ENCODE measurements at places on chromosomes 11 and 22.

GRCh38 chr11:13637125-13638069 lies 31.1 kb upstream of the FAR1 start:
- no peak for DNase-seq

- peak; percentile 16 for DNase-seq
These were observed 47.9 kb upstream of the SUSD2 start for GRCh38 chr22:24133187-24133965.

GRCh38 chr11:88193278-88193677 lies 18.0 kb upstream of the RAB38 start:
- no peak for DNase-seq

- no peak for DNase-seq
These were observed at the start of gene OR4A16 for GRCh38 chr11:55342901-55343300. TSS of gene OR4A16 (plus strand) at chr11:55343201. CDS start at chr11:55343201, 0 bp downstream.

GRCh38 chr11:31802990-31803812 lies 7.9 kb downstream of the PAX6 start:
- no peak for DNase-seq

DNA sequence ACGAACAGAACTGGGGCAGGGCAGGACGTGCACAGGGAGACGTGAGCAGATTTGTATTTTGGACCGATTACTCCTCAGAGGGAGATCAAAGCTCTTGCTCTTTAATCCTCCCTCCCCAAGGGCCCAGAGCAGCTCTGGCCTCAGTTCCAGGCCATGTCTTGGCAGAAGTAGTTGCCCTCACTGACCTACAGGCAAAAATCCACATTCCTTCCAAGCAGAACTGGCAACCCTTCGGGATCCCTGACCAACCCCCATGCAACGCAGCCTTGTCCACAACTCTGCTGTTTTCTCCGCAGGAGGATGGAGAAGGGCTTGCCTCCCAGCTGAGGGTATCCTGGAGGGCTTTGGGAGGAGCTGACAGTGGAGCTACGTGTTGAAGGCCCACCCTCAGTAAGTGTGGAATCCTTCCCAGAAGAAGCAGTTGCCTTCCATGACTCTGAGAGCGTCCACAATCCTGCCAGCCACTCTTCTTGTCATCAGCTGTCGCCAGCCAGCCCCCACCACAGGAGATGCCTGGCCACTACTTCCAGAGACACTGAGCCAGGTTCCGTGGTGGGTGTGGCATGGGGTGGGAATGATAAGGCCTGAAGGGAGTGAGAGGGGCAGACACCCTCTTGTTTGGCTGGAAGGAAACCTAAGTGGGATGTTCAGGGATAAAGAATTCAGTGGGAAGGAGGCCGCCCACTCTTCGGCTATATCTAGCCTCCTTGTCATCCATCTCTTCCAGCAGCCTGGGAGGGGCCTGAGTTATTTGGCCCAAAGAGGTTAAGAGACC lies 68.1 kb downstream of the PDE2A start:
- no peak for DNase-seq

- DNase-seq = no peak
These were observed 122.5 kb downstream of the GALNT18 start for GRCh38 chr11:11499300-11499699.

DNA sequence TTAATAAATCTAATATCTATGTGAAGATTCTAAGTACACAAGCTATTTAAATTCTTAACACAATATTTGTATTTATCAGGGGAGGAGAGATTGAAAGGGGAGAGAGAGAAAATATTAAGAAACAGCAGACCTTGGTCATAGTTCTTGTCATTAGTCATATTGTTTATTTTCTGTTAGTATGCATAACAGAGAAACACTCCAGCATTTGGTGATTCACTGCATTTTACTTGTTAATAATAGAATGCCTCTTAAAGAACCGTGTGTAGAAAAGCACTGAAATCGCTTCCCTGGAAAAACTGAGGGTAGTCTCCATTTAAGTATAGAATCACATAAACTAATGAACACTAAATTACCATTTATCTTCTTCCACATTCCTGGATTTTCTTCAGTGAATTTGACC lies 122.7 kb upstream of the TRPC6 start:
- no peak for DNase-seq

GRCh38 chr22:28094771-28095170 lies 175.7 kb upstream of the PITPNB start:
- no peak for DNase-seq

- DNase-seq = no peak
These were observed 832.5 kb downstream of the TBC1D22A start for GRCh38 chr22:47594836-47595521.

- no peak for DNase-seq
These were observed 53.7 kb downstream of the TBC1D22A start for GRCh38 chr22:46815896-46816731.

- no peak for DNase-seq
These were observed 80.6 kb upstream of the TIMP3 start for GRCh38 chr22:32720924-32721323.

DNA sequence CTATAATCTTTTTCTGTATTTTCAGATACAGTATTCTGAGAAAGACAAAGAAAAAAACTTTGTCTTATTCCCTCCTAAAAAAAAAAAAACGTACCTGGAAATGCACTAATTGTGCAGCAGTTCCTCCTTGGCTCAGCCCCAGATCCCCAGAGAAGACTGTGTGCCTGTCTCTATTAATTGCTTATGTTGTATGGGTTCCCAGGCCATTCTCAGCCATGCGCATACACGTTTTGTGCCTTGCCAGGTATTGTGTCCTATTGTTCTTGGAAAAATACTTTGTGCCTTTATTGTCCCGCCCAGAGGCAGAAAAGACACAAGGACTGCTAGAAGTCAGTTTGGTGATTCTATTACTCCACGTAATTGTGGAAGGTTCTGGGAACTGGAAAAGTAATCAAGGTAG lies 91.2 kb downstream of the PIWIL4 start:
- no peak for DNase-seq

DNA sequence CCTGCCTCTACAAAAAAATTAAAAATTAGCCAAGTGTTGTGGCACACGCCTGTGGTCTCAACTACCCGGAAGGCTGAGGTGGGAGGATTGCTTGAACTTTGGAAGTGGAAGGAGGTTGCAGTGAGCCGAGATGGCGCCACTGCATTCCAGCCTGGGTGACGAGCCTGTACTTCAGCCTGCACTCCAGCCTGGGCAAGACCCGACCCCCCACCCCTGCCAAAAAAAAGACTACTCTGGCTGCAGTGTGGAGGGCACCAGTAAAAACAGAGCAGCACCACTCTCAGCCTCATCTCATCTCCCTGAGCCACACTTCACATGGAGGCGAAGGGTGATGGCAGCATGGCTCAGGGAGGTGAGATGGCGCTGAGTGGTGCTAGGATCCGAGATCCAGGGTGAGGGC lies 50.3 kb upstream of the THY1 start:
- DNase-seq = no peak

- DNase-seq = no peak
These were observed 7.3 kb upstream of the BRSK2 start for GRCh38 chr11:1382429-1382828.

DNA sequence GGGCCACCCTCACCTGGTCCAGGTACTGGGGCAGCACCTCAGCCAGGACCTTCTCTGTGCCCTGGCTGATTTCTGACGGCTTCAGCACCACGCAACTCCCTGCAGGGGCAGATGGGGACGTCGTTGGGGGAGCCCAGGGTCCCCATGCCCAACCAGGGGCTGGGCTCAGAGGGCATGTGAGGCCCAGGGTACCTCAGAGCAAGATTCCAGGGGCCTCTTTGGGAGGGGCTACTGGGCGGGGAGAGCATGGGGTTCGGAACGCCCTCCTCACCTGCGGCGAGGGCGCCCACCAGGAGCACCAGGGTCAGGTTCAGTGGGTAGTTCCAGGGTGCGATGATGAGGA lies 8.1 kb downstream of the ALDH3B2 start:
- DNase-seq = no peak

DNA sequence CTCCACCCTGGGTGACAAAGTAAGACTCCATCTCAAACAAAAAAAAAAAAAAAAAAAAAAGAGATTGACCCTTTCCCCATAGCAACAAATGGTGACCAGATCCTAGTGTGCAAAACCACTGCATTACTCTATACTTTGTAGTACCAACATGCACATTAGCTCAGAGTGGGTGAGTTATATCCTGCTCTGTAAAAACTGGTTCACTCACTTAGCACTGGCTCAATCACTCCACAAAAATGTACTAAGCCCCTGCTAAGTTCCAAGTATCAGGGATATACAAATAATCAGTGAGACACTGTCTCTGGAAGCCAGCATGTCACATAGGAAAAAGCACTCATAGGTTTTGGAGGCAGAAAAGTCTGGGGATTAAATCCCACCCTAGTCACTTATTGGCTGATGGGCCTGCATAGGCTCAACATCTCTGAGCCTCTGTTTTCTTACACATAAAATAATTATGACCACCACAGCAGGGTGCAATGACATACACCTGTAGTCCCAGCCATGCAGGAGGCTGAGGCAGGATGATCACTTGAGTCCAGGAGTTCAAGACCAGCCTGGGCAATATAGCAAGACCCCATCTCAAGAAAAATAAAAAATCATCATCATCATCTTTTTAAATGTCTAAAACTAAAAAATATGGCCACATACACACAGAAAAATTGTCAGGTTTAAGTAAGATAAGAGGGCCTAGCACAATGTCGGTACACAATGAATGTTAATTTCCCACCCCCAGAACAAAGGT lies 11.9 kb downstream of the FAM168A start:
- DNase-seq = no peak

DNA sequence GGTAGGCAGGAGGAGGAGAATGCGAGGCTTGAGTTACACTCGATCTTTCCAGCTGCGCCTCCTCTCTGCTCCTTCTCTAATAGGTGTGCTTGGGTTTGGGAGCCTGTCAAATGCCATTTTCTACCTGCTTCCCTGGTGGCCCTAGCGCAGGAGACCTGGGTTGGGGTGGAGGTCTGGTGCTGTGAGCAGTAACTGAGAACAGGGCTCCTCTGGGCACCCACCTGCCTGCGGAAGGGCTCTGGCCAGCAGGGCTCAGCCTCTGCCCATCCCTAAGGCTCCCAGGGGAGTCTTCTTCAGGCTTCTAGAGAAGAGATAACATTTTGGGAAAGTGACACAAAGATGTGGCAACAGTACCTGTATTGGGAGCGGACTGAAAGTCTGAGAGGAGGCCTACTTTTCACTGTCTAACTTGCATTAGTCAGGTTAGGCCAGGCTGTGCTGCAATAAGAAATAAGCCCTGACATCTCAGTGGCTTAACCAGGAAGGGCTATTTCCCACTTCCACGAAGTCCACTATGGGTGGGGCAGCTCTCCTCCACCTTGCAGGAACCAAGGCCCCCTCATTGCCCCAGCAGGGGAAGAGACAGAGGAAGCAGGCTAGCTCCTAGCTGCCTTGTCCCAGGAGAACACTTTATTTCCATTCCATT lies 7.7 kb upstream of the LTO1 start:
- no peak for DNase-seq

GRCh38 chr11:11581481-11581880 lies 40.3 kb downstream of the GALNT18 start:
- DNase-seq = no peak

DNA sequence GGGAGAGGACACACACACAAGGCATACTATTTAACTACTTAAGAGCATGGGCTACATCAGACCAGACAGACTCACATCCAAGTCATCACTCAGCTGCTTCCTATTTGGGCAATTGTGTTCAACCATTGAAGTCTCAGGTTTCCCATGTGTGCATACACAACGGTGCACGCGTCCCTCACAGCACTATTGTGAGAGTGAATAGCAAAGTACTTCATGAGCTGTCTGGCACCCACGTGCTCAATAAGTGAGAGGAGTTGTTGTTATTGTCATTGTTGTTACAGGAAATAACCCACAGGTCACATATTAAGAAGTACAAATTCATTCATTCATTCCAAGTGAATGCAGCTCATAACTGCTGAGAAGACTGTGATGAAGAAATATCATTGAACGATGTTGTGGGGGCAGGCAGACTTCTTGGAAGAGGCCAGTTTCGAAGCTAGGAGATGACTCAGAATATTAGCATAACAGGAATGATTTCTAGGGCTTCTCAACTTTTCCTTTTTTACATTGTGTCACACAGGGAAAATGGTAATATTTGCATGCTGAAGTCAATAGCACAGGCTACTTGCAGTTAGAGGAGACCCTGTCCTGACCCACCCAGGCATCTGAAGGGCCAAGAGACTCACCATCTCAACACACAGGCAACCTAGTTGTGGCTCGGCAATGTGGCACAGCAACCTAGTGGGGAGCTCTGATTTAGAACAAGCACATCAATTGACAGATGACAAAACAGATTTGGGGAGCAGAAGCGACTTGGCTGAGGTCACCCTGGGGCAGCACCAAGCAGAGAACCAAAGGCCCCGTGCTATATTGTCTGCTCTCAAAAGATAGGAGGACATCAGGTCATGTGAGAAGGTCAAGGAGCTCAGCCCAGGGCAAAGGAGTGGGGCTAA lies 606.0 kb downstream of the BUD13 start:
- DNase-seq = no peak

DNA sequence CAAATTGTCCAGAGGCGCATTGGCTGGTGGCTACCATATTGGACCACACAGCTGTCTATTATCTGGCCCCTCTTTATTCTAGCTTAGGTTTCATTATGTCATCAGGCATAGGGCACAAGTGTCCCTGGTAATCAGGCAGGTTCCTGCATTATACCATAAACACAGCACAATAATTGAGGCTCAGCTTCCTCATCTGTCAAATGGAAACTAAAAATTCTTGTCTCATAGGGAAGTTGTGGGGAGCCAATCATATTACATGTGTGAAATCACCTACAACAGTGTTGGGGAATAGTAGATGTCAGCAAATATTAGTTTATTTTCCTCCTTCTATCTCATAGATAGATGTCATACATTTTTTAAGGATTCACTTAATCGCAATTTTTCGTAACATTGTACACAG lies 231.0 kb upstream of the SORL1-AS1 start:
- DNase-seq = no peak

GRCh38 chr22:19970479-19971275 lies 29.1 kb upstream of the TXNRD2 start:
- DNase-seq = peak; percentile 72

DNA sequence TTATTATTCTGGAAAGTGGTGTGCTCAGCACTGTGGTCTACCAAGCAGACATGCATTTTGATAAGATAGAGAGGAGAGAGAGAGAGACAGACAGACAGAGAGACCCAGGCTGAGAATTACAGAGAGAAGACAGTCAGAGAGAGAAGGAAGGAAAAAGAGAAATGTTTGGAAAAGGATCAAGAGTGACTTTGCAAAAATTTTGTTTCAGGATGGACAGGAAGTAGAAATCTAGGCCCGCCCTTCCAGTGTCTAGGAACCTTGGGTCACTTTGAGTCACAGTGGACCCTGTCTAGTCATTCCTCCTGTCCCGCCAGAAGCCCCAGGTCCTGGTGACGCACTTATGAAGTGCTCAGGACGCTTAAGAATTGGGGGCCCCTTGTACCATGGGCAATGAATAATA lies 166.7 kb downstream of the ST3GAL4 start:
- no peak for DNase-seq

Measured in T-helper 1 cell (primary cell).